ENCODE measurements at places on chromosomes 16 and 17. TPM values are rescaled to one million over a fixed set of nuclear protein-coding genes. Genes with fewer than 3 reads are reported as not detected.

GRCh38 chr16:11167581-11167980 is 88.4 kb downstream of the SOCS1 start:
- DNase-seq, result no peak

The MRPL45 gene
- total RNA-seq, result 36.9 TPM

The NPIPA7 gene
- 3.0 TPM for total RNA-seq

DNA sequence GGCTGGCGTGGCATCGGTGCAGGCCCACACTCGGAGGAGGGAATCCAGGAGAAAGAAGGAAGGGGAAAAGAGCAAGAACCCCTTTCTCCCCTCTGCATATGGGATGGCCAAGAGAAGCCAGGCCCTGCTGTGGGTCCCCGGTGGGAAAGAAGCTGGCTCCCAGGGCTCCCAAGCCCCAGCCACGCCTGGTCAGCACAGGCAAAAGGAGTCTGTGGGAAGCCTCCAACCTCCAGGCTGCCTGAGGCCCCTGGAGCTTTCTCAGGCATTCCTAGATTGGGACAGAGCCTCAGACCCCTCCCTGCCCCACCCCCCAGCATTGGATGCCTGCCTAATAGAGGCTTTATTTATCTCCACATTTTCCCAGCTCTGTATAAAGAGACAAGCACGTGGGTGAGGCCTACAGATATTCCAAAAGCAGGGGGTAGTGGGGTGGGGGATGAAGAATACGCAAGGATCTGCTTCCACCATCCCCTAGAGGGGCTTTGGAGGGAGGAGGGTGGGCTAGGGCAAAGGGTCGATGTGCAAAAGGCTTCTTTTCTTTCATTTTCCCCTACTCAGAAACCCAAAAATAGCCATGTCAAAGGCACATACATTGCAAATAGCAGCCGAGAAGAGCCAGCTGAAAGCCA is 56.4 kb downstream of the MPRIP start:
- no peak for DNase-seq

GRCh38 chr16:3174618-3175148 is 13.3 kb upstream of the OR1F1 start:
- DNase-seq, result no peak

The MAP2K6 gene
- total RNA-seq, result 3.8 TPM

DNA sequence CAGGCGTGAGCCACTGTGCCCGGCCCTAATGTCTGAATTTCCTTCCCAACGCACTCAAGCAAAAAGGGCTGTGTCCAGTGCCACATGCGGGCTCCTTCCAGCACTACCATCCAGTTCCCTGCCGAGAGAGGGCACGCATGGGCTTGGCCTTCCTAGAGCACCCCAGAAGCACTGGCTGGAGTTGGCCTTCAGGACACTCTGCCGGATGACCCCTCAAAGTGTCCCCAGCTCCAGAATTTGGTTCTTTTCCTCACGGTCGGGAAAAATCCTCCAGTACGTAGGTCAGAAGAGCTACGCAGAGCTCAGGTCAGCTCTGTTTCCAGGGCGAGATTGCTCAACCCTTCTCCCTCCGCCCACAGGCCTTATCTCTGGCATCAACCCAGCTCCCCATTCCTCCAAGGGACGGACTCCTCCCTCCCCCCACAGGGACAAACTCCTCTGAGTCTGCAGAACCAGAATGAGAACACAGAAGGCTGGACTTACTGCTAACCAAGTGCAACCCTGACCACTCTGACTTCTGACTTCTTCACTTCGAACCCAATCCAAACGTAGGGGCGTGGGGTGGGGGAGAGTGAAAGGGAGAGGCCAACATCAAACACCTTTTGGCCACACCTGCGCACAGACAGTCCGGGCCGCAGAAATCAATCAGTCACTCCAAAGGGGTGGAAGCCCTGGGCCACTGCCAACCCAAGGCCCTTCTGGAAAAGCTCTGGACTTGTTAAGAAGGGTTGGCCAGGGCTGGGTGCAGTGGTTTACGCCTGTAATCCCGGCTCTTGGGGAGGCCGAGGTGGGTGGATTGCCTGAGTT is 3.6 kb downstream of the CDC42EP4 start:
- peak; percentile 79 for DNase-seq

GRCh38 chr16:9966569-9967157 is 215.6 kb downstream of the GRIN2A start:
- no peak for DNase-seq

The CCT6B gene
- 1.4 TPM for total RNA-seq

GRCh38 chr16:86157616-86158247 is 258.8 kb downstream of the IRF8 start:
- no peak for DNase-seq

The CA5A gene
- not detected for total RNA-seq

- DNase-seq, result no peak
These were observed 91.6 kb downstream of the XYLT1 start for GRCh38 chr16:17379121-17379571.

The AKTIP gene
- total RNA-seq, result 89.7 TPM

DNA sequence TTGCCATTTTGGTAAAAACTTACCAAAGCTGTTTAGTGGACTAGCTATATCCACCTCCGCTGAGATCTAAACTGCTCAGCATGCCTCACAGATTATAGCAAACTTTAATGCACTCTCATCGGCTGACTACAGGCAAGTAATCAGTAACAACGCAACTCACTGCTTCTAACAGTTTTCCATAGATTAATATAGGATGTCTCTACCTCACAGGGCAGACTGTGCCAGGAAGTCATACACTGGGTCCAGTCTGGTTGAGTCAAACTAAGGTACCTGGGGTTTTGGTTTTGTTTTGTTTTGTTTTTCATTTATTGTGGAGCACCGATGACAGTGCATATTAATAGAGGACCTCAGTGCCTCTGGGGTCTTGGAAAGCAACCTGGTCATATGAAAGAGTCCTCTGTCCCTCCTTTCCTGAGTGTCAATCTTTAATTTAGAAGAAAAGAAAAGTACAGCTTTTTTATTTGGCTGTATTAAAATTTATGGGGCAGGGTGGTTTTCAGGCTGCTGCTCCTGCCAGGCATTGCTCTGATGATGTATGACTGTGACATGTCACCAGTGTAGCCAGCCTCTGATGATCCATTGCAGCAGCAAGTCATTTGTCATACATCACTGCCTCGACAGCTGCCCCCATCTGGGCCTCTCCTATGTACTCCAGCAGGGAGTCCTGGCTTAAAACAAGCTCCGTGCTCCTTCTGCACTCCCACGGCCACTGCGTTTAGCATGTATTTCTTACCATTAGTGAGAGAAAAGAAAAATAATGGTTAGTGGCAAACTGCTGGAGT is 854.1 kb downstream of the KCNJ2 start:
- DNase-seq, result no peak

DNA sequence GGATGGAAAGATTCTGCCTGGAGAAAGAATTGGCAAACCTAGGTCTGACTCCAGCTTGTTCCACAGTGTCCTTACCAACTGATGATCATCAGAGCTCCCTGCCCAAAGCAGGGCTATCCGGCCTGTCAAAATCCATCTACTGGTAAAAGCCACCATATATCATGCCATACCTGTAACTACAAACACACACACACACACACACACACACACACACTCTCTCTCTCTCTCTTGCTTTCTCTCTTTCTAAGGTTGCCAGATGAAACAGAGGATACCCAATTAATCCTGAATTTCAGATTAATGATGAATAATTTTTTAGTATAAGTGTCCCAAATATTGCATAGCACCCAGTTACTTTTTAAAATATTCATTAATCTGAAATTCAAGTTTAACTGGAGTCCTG is 1.5 kb upstream of the MMP28 start:
- no peak for DNase-seq

- DNase-seq, result no peak
These were observed 505.8 kb upstream of the HSBP1 start for GRCh38 chr16:83301971-83302370.

- DNase-seq, result no peak
These were observed 93.3 kb upstream of the CLEC3A start for GRCh38 chr16:77929004-77929403.

The AP1G1 gene
- 28.1 TPM for total RNA-seq

Data from Right ventricle myocardium inferior (tissue), 1 donor.